Stimulated activated CD4-positive, alpha-beta T cell treated with anti-CD3 and anti-CD28 coated beads, Interleukin-15, amount 100 ng/mL, for 1 hour (primary cell): ENCODE measurements at places on chromosomes 3 and 15.
A peak's percentile ranks its signal among the peaks of the same experiment; 100 is the strongest.

DNA sequence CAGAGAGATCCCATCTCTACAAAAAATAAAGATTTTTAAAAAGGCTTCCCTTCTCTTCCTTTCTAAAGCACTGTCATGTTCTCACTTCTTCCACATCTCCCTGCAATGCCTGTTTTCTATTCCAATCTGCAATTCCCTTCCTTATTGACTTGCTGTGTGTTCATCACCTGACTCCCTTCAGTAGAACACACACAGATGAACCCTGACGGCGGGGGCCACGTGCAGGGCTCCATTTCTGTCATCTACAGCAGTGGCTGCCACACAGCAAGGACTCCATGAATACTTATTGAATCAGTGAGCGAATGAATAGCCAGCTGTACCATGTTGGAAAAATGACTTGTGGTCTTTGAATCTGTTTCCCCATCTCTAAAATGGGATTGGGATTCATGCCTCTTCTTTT is 26.1 kb downstream of the BHLHE40 start:
- no peak for DNase-seq

DNA sequence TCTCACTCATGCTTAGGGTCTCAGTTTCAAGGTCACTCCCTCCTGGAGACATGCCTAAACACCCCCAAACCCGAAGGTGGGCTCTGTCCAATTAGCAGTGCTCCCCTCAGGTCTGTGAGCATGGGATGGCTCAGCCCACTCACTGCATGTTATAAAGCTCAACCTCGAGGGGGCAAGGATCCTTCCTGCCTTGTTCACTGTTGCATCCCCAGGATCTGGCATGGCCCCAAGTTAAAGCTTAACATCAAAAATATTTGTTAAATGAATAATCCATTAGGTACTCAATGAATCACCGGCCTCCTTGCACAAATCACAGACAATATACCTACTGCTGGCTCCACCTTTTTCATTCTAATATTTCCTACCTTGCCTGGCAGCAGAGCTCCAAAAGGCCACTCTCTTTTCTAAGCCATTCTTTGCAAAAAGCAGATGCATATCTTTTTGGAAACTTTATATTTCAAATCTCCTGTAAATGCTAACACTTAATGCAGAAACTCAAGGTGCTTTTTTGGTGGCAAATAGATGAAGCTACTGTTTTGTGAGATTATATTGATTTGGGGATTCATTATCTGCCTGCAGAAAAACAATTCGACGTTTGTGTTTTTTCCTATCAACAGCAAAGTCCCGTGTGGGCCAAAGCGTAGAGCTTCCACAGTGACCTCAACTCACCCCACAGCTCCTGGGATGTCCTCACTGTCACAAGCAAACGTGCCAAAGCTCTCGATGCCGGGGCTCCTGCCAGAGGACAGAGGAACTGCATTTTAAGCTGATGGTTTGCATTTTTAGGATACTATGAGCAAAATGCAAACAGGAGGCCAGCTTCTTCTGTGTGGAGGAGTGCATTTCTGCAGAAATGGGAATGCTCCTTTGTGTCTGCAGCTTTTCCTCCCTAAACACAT is 35.4 kb downstream of the PCOLCE2 start:
- no peak for DNase-seq

DNA sequence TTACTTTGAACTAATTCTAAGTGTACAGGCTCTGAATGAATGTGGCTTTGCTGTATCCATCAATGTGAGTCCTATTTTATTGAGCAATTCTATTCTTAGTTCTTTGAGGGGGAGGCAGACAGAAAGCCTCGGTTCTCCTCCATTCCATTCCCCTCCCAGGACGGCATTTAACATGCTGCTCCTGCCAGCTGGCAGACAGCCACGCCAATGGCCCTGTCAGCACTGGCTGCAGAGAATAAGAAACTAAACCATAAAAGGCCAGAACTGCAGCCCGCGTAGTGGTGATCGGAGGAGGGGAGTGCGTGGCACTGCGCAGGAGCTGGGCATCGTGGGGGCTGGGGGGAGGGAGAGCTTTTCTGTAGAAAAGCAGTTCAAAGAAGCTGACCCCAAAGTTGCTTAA is 76.0 kb upstream of the HACD2 start:
- no peak for DNase-seq

DNA sequence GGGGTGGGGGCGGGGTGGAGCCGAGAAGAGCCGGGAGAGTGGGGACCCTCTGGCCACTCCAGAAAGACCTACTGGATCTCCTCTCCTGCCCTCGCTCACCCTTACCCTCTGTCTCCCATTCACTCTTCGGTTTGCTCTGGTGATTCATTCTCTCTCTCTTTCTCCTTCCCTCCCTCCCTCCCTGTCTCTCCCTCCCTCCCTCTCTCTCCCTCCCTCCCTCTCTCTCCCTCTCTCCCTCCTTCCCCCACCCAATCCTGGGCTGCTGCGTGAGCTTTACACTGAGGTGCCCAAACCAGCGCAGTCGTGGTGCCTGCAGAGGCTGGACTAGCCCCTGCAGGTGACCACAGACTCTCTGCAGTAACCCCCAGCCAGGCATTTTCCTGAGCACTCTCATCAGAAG is 32.2 kb upstream of the ADAMTS17 start:
- DNase-seq, result no peak

DNA sequence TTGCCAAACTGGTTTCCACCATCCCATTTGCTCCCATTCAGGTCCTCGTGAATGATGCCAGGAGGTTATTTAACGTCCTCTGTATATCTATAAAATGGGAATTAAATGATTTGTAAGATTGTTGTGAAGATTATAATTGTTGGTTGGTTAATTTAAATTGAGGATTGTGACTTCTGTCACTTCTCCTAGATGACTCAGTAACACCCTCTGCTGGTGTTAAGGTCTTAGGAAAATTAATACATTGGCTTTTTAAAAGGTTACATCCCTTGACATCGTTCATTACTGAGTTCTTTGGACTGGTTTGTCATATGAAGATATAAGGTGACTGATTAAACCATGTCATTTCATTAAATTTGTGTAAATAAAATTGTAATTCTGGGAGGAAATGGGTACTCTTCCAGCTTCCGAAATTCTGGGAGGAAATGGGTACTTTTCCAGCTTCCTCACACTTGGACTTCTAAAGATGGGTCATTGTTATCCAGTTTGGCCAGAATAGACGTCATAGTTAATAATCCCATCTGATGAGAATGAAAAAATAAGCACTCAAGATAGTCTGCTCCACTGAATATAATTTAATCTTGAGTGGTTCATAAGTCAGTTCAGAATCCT is 33.3 kb upstream of the PAQR5 start:
- DNase-seq, result no peak

- no peak for DNase-seq
Measured at GRCh38 chr3:188037195-188037718, 116.7 kb upstream of the LPP start.

- DNase-seq, result peak; percentile 5
Measured at GRCh38 chr15:69161079-69161877, 843 bp downstream of the GLCE start.
